ENCODE measurements at places on chromosomes 4 and X.

DNA sequence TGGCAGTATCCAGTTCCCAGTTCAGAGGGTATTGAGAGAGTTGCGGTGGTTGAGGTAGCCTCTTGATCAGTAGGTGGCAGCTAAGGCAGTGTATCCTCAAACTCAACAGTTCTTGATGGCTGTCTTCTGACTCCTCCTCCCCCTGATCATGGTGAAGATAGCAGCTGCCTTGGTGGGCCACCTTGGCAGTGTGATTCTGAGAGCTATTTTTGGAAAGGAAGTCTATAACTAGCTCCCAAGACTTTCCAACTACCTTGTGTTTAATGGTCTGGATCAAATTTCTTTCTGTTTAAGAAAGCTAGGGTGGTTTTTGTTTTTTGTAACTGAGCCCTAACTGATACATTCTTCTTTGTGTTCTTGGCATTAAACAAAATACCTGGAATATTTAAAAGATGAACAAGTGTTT is 10.5 kb upstream of the TBC1D19 start:
- no peak for DNase-seq

DNA sequence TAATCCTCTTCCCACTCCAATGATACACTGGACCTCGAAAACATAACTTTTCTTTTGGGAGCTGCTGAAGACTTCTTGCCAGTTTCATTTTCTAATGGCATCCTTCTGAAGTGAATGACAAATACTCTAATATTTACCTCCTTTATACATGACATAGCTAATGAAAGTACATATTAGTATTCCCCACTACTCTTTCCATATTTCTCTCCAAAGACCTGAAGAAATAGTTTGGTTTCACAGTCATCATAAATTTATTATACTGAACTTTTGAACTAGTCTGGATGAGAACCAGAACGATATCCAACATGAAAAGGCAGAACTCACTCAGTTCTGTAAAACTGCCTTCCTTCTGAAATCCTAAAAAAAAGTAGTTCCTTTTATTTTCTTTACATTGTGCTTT is 139.1 kb downstream of the GPC3 start:
- DNase-seq, result no peak

DNA sequence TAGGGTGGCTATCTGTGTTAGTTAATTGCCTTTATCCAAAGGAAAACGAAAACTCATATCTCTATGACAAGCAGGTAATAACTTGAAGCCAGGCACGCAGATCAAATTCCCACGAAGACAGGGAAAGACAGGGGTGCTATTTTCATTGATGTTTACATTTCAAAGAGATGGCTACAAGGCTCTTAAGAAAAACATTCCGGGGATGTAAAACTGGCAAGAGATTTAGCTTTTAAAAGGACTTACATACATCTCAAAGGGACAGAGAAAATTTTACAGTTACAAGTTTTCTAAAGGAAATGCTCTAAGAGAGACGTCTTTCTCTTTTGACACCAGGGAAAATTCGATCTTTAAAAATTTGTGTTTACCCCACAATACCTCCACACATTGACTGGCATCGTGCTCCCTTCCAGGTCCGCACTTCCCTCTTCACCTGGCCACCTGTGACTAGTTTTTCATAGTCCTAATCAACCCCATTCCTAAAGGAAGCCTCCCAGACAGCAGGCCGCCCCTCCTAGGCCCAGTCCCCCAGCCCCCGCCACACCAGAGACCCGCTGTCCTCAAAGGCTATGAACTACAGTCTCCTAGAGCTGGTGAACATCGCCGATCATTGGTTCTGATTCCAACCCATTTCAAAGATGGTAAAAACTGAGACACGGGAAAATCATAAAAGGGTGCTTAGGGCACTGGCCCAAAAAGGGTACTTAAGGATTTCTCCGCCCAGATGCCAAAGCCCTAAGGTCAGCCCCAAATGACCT is 649 bp upstream of the ARAF start:
- no peak for DNase-seq

DNA sequence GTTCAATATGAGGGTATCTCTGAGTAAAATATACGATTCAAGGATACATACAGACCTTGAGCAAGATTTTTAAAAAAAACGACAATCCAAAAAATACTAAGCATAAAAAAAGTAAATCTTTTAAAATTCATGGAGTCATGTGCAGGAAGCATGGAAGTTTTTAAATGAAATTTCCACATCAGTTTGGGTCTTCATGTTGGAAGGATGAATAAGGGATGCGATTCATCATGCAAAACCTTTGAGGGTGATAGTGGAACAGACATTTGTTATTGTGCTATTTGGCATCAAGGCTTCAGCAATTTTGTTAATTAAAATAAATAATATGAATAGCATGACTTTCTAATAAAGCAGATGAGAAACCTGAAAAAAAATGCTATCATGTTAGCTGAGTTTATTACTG is 815.0 kb upstream of the PCDH10 start:
- DNase-seq, result no peak

GRCh38 chrX:129769467-129770154 is 10.1 kb upstream of the SASH3 start:
- DNase-seq, result no peak

DNA sequence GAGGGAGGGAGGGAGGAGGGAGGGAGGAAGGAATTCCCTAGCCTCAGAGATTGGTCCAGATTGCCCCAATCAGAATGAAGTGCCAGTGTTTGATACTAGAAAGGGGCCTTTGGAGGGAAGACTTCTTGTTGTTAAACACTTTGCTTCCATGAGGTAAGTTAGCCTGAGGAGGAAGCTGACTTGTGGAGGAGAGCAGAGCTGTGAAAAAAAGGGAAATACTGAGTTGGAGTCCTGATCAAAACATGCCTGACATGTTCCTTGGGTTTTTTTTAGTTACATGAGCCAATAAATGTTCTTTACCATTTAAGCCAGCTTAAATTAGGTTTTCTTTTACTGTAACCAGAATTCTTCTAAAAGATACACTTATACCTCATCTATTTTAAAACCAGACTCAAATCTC is 57.6 kb downstream of the GSX2 start:
- DNase-seq, result peak; percentile 84

DNA sequence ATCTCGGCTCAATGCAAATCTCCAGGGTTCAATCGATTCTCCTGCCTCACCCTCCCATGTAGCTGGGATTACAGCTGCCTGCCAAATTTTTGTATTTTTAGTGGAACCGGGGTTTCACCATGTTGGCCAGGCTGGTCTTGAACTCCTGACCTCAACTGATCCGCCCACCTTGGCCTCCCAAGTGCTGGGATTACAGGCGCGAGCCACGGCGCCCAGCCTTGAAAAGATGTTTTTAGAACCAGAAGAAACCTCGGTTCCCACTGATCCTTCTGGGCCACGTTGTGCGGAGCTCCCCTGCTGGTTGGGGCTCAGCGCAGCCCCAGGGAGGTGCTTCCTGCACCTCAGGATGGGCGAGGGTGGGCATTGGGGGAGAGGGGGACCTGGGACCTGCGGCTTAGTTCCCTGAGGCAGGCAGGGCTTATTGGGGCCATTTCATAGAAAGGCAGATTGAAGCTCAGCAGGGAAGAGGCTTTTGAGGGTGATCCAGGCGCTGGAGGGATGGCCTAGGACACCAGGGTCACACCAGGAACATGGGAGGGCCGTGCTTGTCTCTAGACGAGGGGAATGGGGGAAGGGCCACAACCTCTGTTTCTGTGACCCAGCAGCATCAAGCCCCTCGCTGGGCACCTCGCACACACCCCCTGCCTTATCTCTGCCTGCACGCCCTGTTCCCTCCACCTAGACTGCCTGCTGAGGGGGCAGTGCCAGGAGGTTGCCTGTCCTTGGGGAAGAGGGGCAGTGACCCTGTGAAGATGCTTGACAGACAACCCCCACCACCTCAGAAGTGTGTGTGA is 6.3 kb upstream of the ADD1 start:
- DNase-seq, result no peak

DNA sequence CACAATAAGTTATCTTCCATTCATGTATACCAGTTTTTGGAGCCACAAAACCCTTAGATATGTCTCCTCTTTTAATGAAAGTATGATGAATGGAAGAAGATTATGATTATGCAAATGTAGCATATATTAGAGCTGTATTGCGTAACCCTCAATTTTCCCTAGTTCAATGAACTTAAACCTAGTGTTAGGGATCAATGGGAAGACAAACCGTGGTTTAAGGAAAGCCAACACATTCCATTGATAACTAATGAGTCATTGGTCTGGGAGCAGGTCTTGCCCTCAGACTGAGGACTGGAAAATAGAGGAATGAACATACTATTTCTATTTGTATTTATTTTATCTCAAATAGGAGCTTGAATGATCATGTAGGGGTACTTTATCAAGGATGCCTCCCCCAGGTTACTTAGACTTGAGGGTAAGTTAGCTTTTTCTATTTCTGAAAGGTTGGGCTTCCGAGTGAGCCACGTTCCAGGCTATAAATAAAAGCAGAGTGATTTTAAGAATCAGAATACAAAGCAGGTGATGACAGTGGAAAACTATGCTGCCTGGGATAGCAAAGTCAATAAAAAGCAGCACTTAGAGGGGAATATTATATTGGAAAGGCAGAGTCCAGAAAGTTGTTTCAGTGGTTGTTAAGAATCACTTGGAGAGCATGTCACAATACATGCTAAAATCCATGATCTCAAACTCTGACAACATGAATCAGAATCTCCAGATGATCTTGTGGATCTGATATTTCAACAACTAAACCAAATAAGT is 356.0 kb downstream of the ADAM29 start:
- DNase-seq, result no peak

DNA sequence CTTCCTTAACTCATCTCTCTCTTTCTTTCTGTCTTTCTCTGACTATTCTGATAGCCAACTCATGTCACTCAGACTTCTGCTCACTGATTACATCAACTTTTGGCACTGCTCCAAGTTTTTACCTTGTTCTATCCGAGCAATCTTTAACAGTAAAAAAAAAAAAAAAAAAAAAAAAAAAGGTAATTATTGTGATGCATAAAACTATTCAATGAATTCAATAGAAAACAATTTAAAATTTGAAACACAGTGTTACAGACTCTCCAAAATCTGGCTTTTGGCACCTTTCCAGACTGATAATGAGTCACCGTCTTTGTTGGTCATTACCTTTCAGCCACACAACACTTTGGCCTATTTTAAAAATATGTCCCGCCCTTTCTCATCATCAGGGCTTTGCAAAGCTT is 229.5 kb downstream of the GALNTL6 start:
- DNase-seq, result no peak

DNA sequence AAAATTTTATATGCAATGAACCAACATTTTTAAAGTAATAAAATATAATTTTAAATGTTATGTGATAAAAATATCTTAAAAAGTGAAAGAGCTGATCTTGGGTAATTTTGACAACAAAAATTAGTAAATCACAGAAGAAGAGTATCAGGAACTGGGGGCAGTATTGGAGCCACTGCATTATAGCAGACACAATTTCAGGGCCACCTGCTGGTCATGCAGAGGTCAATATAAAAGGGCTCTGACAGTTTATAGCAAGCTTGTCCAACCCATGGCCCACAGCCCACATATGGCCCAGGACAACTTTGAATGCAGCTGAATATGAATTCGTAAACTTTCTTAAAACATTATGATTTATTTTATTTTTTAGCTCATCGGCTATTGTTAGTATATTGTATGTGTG is 13.0 kb upstream of the LEF1 start:
- DNase-seq, result no peak

DNA sequence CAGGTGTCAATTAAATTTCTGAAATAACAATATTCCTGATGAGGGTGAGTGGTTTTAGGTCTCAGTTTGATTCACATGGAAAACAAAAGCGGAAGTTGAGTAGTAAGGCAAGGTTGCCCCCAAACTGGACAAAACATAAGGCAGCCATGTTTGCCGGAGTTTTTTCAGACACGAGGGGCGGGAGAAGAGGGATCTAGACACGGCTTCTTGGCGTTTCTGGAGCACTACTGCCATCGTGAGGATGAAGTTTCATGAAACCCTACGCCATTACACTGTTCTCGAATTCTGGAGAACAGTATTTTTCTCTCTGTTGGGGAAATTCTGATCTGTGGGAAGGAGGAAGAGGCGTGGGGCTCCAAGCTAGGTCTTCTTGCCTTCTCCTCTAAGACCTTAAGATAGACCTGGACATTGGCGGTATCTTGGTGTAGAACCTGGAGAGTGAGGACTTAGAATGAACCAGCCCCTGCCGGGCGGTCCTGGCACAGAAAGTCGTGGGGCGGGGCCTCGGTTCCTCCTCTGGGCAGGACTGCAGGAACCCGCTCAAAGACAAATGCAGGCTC is 160.3 kb downstream of the OR13H1 start:
- no peak for DNase-seq

Data from Kasumi-1 (cell line).